ENCODE measurements at places on chromosomes 5 and 9.

GRCh38 chr5:119220576-119221197 lies 135.1 kb upstream of the TNFAIP8 start:
- no peak for DNase-seq

GRCh38 chr9:12778389-12778788 lies 3.6 kb downstream of the LURAP1L start:
- no peak for DNase-seq

DNA sequence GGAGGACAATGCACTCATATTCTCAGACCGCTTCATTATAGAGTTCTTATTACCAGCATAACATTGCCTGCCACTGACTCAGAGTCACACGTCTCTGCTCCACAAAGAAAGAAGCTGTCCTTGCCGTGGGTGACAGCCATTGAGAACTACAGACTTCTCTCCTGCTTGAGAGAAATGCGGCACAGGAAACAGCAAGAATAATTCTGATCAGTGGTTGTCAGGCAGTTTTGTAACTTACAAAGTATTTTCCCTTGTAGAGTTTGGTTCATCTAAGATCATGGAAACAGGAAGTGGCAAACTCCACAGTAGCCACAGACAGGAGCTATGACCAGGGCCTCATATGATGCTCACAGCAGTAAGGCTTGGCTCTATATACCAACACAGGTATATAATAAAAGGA lies 47.0 kb downstream of the KCNV2 start:
- DNase-seq = no peak

DNA sequence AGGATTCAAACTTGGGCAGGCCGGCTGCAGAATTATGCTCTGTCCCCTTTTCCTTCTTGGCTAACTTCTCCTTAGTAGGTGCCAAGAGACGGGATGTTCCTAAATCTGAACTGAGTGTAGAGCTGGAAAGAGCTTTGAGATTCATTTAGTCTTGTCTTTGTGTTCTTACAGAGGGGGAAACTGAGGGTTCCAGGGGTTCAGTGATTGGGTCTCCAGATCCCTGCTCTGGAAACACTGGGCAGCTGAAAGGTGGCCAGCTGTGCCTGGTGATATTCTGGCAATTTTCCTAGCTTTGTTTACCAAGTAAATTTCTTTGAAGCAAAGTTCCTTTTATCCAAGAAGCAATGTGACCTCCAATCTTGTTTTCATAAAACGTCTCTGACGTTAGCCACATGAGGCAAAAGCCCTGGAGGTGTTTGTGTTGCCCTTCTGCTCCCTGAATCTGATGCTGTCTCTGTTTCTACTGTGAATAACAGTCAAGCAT lies 288.7 kb downstream of the ZSWIM6 start:
- DNase-seq = no peak

DNA sequence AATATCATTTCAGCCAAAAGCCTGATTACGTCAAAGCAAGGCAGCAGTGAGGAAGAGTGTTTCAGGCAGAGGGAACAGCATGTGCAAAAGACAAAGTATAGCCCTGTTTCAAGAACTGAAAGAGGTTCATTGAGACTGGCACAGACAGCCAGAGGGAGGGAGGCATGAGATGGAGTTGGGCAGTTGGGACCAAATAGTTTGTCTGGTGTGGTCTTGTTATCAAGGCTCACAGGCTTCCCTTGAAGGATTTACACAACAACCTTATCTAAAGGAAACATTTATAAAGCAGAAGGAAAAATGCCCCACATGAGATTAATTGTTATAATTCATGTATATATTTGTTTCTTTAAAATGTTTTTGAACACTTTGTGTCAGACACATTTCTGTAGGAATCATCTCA lies 253.3 kb downstream of the DMAC1 start:
- DNase-seq = no peak

- DNase-seq = no peak
Observed at GRCh38 chr9:92159058-92159457, 43.8 kb upstream of the SPTLC1 start.

GRCh38 chr5:178288401-178289368 lies 56.1 kb upstream of the PHYKPL start:
- no peak for DNase-seq

Measured in hypothalamus (tissue), 51 donors.